Ammon's horn (tissue), 1 donor: ENCODE measurements at places on chromosomes 2 and 18.
A peak's percentile ranks its signal among the peaks of the same experiment; 100 is the strongest.

- no peak for DNase-seq
Measured at GRCh38 chr2:103232865-103233264, 471.0 kb downstream of the TMEM182 start.

DNA sequence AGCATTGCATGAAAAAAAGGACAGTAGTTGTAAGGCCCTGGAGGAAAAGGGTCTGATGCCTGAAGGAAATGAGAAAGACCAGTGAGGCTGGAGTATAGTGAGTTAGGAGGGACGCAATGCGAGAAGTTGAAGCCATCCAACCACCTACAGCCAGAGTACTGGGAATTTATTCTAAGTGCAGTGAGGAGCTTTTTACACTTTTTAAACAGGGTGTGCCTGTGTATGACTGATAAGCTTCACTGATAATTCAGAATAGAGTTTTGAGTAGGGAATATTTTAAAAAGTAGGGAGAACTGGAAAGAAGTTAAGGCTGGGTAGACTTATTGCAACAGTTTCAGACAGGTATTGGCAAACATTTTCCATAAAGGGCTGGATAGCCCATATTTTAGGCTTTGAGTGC lies 35.9 kb upstream of the CCDC85A start:
- DNase-seq: no peak

- no peak for DNase-seq
Measured at GRCh38 chr2:41880561-41881243, 167.1 kb upstream of the PKDCC start.

DNA sequence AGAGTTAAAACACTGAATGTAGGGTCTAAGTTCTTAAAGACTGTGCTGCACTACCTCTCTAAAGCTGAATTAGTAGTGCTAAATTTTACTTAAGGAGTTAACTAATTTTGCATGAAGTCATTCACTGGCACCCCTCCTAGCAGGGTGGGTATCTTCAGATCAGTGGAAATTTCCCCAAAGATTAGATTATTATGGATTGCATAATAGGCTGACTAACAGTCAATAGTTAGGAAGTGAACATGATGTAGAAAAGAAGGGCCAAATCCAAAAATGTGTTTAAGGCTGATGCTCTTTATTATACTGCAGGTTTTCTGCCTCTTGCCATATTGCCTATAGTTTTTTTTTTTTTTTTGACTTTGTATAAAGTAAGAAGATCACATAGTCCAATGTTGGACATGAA lies 5.2 kb downstream of the ZNF638 start:
- peak; percentile 27 for DNase-seq

- DNase-seq: no peak
Measured at GRCh38 chr2:189394525-189394924, 46.7 kb upstream of the WDR75 start.

DNA sequence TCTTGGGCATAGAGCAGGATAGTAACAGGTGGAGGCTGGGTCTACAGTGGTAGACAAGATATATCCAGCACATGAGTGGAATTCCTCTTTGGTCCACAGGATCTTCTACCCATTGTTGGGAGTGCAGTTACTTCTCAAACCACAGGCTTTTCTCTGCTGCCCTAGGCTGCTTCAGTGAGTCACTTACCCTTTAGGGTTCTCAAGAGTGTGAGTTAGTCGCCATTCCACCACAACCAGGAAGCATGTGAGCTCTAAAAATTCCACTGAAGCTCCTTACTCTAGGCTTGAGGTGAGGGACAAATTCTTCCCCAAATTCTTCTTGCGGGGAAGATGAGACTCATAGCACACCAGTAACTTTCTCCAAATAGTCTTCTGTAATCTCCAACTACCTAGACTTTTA lies 189.4 kb downstream of the PLCL1 start:
- DNase-seq: no peak

DNA sequence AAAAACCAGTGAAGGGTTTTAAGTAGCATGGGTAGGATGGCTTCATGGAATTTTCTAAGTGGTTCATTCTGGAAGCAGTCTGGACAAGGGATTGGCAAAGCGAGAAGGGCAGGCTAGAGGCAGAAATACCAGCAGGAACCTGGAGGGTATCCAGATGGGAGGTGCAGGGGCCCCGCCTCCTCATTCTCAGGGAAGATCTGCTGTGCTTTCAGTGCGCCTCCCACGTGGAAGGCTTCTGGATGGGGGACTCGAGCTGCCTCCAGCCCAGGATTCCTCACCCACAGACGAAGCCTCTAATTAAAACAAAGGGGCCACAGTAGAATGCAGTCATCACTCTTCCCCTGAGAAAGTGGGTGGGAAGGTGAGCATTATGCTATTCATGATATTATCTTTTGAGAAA lies 79.8 kb downstream of the VSNL1 start:
- peak; percentile 48 for DNase-seq

DNA sequence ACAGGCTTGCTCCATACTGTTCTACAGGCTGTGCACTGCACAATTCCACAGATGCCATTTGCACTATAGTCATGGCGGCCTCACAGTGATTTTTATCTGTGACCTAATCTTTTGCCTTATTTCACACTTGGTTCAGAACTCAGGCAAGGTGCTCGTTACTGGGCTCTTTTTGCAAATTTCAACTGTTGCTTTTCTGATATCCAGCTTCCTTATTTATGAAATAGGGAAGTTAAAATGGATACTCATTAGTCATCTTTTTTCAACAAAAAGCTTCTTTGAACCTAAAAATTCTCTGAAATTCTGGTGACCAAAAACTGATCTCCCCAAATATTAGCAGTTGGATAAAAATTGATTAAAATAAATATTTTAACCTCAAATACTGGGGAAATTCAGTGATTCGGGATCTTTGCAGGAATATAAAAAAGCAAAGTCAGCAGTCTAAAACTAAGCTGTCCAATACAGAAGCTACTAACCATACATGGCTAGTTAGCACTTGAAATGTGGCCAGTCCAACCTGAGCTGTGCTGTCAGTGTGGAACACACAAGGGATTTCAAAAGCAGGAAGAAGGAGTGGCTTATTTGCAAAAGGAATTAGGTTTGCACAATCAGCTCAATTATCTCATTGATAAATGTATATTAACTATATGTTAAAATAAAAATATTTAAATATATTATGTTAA lies 134.4 kb downstream of the COL4A4 start:
- peak; percentile 38 for DNase-seq

GRCh38 chr2:191128172-191128910 lies 22.5 kb downstream of the STAT4 start:
- no peak for DNase-seq

DNA sequence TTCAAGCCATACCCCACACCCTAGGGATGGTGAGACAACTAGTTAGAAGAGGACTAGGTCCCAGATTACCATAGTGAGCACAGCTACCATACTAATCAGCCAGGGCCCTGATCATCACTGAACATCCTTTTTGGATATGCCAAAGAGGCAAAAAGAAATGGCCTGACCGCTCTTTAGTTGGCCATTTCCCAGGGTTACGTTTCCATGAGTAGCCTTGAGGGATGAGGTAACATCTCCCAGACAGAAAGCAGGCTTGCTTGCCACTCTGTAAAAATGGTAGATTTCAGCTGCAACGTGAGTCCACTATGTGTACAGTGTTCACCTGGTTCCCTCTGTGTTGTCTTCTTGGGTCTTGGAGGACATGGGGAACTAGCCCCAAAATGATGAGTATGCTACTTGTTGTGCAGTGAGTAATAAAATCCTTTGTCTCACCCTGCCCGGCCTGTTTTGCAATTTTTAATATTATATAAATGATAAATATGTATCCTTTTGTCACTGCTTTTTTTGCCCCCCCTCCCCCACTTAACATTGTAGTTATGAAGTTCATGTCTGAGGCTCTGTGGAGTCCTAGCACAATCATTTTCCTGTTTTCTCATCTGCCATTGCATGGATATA lies 8.9 kb upstream of the GALM start:
- no peak for DNase-seq

DNA sequence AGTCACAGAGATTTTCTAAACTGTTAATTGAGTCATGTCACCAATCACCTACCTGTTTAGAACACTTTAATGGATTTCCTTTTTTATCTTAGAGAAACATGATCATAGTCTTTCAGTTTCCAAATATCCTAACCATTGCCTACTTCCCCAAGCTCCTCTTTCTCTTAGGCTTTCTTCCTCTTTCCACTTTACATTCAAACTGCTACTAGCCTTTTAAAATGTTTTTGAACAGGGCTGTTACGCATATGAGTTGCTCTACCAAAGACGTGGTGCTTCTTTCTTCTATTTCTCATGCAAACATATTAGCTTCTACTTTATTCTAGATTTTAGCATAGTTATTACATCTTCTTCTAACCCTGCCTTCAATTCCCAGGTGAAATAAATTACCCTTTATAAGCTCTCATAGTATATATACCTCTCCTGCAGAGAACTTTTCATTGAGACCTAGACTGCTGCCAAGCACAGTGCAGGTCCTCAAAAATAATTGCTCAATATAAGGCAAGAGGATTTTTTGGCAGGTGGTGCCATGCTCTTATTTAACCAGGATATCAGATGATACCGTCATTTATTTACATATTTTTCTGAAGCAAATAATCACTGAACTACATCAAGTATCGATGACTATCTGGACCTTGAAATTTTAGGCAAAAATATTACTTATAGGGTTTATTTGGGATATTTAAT lies 937.1 kb downstream of the TSN start:
- DNase-seq: no peak

DNA sequence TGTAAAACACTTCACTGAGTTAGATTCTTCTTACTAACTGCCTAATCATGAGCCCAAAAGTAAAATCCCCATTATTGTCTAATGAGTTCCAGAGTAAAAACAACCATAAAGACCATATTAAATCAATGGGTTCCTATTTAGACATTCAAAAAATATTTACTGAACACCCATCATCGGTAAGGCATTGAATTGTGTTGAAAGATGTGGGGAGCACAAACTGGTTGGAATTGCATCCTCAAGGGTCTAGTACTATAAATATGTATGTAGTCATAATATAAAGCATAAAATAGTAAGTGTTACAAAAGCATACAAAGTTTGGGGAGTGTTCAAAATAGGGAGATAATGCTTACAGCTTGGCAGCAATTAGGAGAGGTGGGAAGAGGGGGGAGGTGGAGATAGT lies 3.0 kb upstream of the MARCHF4 start:
- no peak for DNase-seq

DNA sequence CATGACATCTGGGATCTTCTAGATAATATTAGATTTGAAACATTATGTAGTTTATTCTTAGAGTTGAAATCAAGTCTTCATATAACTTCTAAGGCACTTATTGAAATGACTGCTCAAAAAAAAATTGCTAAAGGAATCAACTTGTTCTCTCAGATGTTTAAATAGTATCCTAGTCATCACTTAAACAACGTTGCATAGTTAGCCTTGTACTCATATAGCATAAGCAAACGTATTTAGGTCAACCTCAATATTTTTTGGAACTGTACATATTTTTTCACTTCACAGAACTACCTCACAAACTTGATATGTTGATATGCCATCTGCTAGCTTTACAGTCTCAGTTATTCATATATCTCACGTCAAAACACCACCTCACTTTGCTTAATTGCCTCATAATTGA lies 47.1 kb upstream of the CREB1 start:
- peak; percentile 0 for DNase-seq

- DNase-seq: no peak
Measured at GRCh38 chr2:151292141-151292540, 2.7 kb upstream of the NMI start.

GRCh38 chr18:45102863-45103262 lies 422.2 kb downstream of the SETBP1 start:
- DNase-seq: peak; percentile 20

GRCh38 chr2:62076980-62077638 lies 118.8 kb upstream of the B3GNT2 start:
- DNase-seq: no peak

- no peak for DNase-seq
Measured at GRCh38 chr2:135786823-135787222, 45.2 kb downstream of the UBXN4 start.

DNA sequence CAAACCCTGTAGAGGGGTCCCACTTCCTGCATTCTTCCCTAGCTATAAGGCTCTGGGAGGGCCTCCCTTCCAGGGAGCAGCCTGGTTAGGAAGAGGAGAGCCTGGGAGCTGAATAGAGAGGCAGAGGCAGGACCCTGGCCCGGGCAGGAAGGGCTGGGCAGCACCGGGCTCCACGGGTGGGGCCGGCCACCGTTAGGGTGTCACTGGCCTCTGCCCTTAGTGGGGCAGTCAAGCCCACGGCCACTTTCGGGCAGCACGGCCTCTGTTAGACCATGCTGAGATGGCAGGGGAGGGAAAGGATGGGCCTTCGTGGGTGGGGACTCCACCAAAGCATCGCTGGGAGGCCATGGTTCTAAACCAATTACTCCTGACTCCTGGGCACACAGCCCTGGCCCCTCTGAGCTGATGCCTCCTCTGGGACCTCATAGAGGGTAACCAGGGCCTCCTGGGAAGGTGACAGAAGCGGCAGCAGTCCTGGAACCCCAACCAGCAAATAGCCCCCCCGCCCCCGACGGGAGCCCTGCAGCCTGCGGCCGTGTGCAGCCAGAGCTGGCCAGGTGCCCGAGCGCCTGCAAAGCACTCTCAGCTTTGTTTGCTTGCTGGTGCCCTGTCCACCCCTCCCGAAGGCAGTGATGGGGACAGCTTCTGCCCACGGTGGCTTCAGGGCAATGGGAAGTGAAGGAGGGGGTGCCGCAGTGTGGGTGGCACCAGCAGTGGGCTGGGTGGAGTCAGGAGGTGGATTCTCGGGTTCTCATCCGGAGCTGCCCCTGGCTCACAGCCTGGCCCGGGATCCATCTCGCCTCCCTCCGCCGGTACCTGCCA lies 16.3 kb upstream of the HPCAL1 start:
- DNase-seq: no peak

DNA sequence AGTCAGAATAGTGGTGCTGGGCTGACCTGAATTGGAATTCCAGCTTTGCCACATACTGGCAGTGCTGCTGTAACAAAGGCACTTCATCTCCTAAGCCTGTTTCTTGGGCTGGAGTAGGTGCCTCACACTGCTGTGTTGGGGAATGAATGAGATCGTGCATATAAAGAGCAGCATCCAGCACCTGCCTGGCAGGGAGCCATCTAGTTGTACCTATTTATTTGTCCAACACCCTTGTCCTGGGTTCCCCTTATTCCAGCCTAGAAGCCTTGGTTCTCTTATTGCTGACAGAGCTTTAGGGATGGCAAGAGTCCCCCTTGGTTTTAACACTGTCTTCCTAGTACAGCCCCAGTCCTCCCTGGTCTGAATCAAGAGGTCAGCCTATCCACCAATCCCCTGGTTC lies 275.3 kb upstream of the RAB12 start:
- no peak for DNase-seq

DNA sequence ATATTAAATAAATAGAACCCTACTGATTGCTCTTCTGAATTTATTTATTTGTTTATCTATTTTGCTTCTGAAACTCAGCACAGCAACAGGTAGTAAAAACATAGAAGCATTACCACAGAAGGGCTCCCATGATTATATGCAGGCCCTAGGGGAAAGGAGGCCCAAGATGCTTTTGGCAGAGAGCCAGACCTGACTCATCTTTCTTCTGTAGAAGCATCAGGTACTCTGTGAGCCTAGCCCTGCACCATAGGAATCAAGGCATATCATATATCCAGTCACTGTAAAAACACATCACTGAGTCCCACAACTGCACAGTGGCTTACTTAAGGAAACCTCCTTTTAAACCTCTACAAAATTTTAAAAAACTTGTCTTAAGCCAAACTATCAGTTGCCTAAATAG lies 1.8 kb downstream of the SCN9A start:
- no peak for DNase-seq

- peak; percentile 80 for DNase-seq
Measured at GRCh38 chr2:166539340-166540162, 45.5 kb upstream of the SCN7A start.
